ENCODE measurements at places on chromosomes 4 and X. TPM values are rescaled to one million over a fixed set of nuclear protein-coding genes. Genes with fewer than 3 reads are reported as not detected.

- H3K4me3 ChIP-seq: no peak overlapping the region
- DNase-seq: no peak
- H3K4me1 ChIP-seq: no peaks in the 10 kb centered on the region
- H3K27ac ChIP-seq: no peak overlapping the region
These were observed 280.3 kb upstream of the INTU start for GRCh38 chr4:127352220-127353113.

- no peak overlapping the region for H3K27ac ChIP-seq
- H3K36me3 ChIP-seq: no peaks in the 10 kb centered on the region
- DNase-seq: no peak
- H3K4me1 ChIP-seq: no peaks in the 10 kb centered on the region
- no peaks in the 10 kb centered on the region for H3K27me3 ChIP-seq
These were observed 508.6 kb upstream of the EPHA5 start for GRCh38 chr4:66178906-66179305.

DNA sequence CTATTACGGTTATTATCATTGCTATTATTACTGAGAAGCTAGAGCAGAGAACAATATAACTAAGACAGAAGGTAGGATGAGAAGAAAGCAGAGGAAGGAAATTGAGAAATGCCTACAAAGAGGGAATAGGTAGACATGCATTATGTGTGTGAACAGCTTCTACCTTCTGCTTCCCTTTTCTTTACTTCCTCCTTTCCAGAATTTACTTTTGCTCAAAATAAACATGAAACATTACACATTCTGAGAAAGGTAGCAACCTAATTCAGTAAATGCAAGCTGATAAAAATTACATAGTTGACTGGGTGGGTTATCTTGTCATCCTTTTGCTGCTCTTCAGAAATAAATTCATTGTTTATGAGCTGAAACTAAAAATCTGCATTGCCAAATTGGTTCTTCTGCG lies 54.6 kb downstream of the AMOT start:
- H3K4me3 ChIP-seq: no peak overlapping the region
- H3K36me3 ChIP-seq: no peaks in the 10 kb centered on the region
- H3K27ac ChIP-seq: no peak overlapping the region

DNA sequence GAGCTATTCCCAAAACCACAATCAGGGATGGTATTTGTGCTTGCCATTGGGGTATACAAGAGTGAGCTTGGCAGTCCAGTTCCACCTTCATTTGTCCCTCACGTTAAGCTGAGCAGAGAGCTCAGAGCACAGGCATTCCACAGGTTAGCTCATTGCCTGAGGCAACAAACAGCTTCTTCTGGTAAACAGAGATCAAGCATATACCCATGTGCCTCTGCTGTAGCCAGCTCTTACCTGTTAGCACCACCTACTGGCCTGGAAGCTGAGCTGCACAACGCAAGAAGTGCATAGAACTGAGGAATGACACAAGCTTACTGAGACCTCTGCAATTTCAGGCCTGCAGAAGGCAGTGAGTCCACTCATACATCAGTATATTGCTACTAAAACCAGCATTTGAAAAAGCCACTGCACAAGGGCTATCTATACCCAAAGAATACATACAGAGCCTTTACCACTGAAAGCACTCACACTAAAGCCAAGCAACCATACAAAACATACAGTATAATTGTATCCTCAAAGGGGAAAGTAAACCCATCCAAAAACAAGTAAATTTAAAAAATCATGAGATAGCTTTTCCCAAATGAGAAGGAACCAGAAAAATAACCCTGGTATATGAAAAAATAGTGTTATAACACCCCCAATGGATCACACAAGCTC lies 258.3 kb upstream of the GABRA2 start:
- DNase-seq: peak; percentile 24
- H3K4me1 ChIP-seq: no peaks in the 10 kb centered on the region
- no peaks in the 10 kb centered on the region for H3K36me3 ChIP-seq
- H3K27me3 ChIP-seq: no peaks in the 10 kb centered on the region

- H3K27ac ChIP-seq: no peak overlapping the region
- DNase-seq: no peak
- no peaks in the 10 kb centered on the region for H3K27me3 ChIP-seq
These were observed 248.5 kb downstream of the ENOX2 start for GRCh38 chrX:130654409-130654950.

- no peak for DNase-seq
- no peaks in the 10 kb centered on the region for H3K27me3 ChIP-seq
- H3K36me3 ChIP-seq: peaks cover 52% of the 10 kb centered on the region
- H3K27ac ChIP-seq: no peak overlapping the region
These were observed 24.5 kb downstream of the GIMD1 start for GRCh38 chr4:106343865-106344646.

DNA sequence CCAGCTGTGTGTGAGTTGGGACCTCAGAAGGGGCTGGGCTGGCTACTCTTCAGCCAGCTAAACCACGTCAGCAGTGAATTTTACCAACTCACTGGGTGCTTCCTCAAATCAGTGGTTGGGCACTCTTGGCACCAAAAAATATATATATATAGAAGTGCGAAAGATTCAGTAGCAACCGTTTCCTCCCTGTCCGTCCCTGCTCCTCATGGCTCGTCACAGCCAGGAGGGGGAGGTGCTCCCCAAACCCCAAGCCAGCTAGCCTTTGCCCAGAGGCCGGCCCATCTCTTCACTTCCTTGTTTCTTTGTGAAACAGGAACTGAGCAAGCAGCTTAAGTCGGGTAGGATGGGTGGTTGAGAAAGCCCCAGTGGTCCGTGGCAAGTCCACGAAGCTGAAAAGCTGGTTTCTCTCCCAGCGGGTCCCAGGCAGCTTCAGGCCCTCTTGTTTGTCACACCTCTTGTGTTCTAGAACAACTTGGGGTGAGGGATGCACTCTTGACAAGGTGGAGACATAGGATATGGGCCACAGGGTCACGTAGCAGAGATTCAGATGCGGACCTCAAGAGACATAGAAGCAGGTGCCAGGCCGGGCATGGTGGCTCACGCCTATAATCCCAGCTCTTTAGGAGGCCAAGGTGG lies 6.8 kb upstream of the SASH3 start:
- no peak overlapping the region for H3K4me3 ChIP-seq
- peaks cover 85% of the 10 kb centered on the region for H3K4me1 ChIP-seq
- H3K36me3 ChIP-seq: peaks cover 2% of the 10 kb centered on the region

DNA sequence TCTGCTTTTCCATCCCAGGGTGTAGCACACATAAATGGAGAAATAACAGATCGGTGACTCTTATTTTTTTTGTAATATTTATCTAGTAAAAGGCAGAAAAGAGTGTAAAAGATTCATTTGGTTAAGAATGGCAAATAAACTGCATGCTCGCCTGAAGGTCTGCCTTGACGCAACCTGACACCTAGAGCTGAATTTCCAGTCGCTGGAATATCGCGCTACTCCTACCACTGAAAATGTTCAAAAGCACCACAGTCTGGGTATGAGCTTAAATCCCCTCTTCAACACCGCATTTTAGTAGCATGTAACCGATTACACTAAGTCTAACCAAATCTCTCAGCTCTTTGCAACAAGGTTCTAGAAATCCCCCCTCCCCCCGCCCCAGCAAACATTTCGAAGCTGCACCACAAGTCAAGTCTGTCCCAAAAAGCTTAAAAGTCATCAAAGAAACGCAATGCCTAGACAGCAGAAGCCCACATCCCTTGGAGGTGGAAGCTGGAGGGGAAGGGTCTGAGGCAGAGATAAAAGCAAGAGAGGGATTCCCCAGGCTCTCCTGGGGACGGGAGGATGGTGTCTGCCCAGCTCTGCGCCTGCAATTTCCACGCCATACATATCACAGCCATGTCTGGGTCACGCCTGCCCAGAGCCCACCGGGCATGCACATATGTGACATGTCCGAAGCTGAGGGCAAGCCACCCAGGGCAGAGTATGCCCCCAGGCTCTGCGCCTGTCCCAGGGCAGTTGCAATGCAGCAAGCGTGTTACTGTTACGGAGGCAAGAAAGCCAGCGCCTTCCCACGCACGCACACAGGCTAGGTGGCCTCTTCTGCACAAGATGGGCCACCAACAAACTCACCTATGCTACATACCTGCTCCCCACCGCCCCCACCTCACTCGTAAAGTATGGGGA lies 1.4 kb downstream of the FGF13 start:
- no peak overlapping the region for H3K4me3 ChIP-seq
- H3K36me3 ChIP-seq: no peaks in the 10 kb centered on the region
- peaks cover 36% of the 10 kb centered on the region for H3K27me3 ChIP-seq
- DNase-seq: no peak
- H3K27ac ChIP-seq: no peak overlapping the region

GRCh38 chr4:1462768-1463075 lies 56.5 kb upstream of the NKX1-1 start:
- DNase-seq: no peak
- H3K4me3 ChIP-seq: no peak overlapping the region
- no peak overlapping the region for H3K27ac ChIP-seq
- H3K36me3 ChIP-seq: no peaks in the 10 kb centered on the region
- H3K27me3 ChIP-seq: peaks cover 8% of the 10 kb centered on the region

DNA sequence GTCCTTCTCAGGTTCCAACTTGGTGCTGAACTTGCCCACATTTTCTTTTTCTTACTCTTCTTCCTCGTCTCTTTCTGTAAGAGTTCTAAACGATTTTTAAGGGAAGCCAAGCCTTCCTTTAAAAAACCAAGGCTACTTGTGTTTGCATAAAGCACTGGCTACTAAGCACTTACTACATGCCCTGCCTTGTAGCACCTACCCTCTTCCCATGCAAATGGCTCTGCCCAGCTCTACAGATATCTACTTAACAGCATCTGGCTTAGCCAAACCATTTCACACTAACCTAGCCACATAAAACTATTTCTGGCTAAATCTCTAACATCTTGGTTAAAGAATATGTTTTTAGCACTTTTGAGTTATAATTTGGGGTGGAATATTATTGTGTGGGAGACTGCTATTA lies 26.9 kb upstream of the ARMCX2 start:
- H3K36me3 ChIP-seq: no peaks in the 10 kb centered on the region
- H3K27ac ChIP-seq: no peak overlapping the region
- H3K4me3 ChIP-seq: no peak overlapping the region
- H3K4me1 ChIP-seq: no peaks in the 10 kb centered on the region
- DNase-seq: no peak
- H3K27me3 ChIP-seq: peaks cover 2% of the 10 kb centered on the region

DNA sequence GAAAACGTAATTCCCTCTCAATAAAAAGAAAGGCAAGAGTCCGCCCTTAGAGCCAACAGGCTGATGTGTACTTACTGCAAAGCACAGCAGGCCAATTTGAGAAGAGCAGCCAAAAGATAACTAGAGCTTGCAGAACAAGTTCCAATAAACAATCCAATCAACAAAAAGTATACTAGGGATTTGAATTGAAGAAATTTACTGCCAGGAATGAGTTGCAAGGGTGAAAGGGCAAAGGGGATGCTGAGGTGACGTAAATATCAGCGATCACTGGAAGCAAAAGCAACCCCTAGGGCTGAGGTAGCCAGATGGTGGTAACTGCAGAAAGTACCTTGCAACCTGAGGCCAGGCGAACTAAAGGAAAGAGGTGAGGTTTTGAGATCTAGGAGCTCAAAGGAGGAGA lies 152.1 kb upstream of the TENM3 start:
- DNase-seq: no peak
- H3K4me3 ChIP-seq: no peak overlapping the region
- H3K27ac ChIP-seq: no peak overlapping the region
- H3K27me3 ChIP-seq: no peaks in the 10 kb centered on the region
- H3K36me3 ChIP-seq: no peaks in the 10 kb centered on the region
- H3K4me1 ChIP-seq: no peaks in the 10 kb centered on the region

DNA sequence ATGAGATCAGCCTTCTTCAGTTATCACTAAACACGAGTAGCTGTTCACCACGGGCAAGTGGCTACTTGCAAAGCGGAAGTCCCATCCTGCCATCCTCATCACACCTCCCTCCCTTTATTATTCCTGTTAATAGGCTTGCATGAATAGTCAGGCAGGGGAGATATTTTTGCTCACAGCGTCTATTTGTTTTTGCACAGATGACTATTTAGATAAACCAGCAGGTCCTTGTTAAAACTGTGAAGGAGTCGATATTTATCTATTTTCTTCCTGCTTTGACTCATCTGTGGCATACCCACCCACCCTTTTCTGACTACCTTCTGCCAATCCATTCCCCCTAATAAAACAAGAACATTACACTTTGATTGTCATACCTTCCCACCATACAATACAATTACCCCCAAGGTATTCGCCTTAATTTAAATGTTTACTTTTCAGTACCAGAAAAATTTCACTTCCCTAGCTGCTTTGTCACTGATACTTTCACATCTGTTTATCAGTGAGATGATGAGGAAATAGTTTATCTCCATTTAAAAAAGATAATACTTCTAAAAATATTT lies 96.6 kb upstream of the BANK1 start:
- no peak overlapping the region for H3K4me3 ChIP-seq
- DNase-seq: no peak
- H3K27me3 ChIP-seq: peaks cover 16% of the 10 kb centered on the region
- H3K27ac ChIP-seq: no peak overlapping the region

- H3K27me3 ChIP-seq: no peaks in the 10 kb centered on the region
- DNase-seq: no peak
- no peaks in the 10 kb centered on the region for H3K4me1 ChIP-seq
- H3K36me3 ChIP-seq: no peaks in the 10 kb centered on the region
- H3K4me3 ChIP-seq: no peak overlapping the region
- no peak overlapping the region for H3K27ac ChIP-seq
These were observed 16.1 kb downstream of the TMEM175 start for GRCh38 chr4:948101-948935.

DNA sequence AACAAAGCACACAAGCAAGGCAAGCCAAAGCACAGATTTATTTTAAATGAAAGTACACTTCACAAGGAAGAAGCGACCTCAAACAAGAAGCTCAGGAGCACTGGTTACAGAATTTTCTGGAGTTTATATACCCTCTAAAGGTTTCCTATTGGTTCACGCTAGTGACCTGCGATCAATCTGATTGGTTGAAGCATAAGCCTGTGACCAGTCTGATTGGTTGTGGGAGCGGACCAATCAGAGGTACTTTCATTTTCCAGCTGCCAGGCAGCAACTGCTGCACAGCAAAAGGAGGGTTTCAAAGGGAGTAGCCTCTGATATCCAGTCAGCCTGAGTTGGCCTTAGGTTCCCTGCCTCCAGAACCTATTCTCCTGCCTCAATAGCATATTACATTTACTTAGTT lies 4.6 kb upstream of the AREG start:
- H3K27ac ChIP-seq: no peak overlapping the region
- no peaks in the 10 kb centered on the region for H3K27me3 ChIP-seq
- DNase-seq: no peak
- no peak overlapping the region for H3K4me3 ChIP-seq
- H3K36me3 ChIP-seq: no peaks in the 10 kb centered on the region

The TREX2 gene
- 3.4 TPM for total RNA-seq

The PCDH10 gene
- not detected for total RNA-seq

The SH3D19 gene
- total RNA-seq: not detected

The SMR3B gene
- total RNA-seq: not detected

The CENPI gene
- total RNA-seq: 24.9 TPM

The MTNR1A gene
- total RNA-seq: not detected

The STK32B gene
- not detected for total RNA-seq

The KIT gene
- total RNA-seq: 0.79 TPM

The ADAMTS3 gene
- total RNA-seq: not detected

The FNIP2 gene
- total RNA-seq: 16.0 TPM

The CDKL2 gene
- total RNA-seq: 1.00 TPM

The CT45A1 gene
- total RNA-seq: not detected

The F11 gene
- not detected for total RNA-seq

The PCSK1N gene
- 0.33 TPM for total RNA-seq

Data from activated CD4-positive, alpha-beta T cell treated with anti-CD3 and anti-CD28 coated beads, Interleukin-2, amount 10 ng/mL, durations not matched to agents 7 days and 5 days (primary cell).